Activated CD4-positive, CD25-positive, alpha-beta regulatory T cell treated with anti-CD3 and anti-CD28 coated beads, Interleukin-2, amount 50 U/mL, for 16 hours (primary cell): ENCODE measurements at places on chromosomes 7 and 10.

- no peak for DNase-seq
Measured at GRCh38 chr7:30757342-30757692, 5.4 kb downstream of the INMT start.

DNA sequence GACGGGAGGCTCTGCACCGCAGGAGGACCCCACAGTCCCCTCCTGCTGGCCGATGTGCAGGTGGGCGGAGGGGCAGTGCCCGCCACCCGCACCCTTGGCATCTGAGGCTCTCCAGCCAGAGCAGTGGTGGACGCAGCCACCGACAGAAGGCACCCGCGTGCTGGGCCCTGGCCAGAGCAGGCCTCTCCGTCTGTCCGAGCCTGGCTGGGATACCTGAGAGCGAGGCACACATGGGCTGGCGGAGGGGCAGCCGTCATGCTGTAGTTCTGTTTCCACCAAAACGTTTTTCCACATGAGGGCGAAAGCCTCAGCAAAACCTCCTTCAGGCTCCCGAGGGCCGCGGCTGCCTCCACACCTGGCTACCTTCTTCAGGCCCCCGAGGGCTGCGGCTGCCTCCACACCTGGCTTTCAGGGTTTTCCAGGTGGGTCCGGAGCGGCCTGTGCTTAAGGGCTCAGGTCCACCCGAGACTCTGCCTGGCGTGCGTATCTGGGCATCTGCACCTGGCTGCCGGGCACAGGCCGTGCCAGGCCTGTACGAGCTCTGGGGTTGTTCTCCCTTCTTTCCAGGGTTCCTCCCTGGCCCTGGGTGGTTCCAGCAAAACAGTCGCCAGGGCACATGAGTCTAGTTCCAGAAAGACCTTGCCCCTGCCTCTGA lies 115.5 kb downstream of the INPP5A start:
- no peak for DNase-seq

GRCh38 chr7:120843109-120843508 lies 14.8 kb downstream of the TSPAN12 start:
- no peak for DNase-seq

DNA sequence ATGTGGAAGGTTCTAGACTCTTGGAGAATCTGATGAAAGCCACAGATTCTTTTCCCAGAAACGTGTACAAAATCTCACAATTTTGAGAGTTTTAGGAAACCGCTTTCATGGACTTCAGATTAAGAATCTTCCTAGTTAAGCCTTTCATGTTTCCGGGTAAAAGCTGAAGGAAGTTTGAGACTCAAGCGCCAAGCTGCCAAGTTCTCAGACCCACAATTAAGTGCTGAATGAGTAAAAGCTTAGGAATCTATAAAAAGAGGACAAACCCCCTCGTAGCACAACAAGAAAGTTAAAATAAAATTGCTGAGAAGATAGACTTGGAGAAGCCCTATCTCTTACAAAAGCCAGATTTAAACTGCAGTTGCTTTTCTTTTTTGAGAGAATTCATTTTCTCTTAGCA lies 99.6 kb downstream of the ST8SIA6 start:
- DNase-seq = no peak

DNA sequence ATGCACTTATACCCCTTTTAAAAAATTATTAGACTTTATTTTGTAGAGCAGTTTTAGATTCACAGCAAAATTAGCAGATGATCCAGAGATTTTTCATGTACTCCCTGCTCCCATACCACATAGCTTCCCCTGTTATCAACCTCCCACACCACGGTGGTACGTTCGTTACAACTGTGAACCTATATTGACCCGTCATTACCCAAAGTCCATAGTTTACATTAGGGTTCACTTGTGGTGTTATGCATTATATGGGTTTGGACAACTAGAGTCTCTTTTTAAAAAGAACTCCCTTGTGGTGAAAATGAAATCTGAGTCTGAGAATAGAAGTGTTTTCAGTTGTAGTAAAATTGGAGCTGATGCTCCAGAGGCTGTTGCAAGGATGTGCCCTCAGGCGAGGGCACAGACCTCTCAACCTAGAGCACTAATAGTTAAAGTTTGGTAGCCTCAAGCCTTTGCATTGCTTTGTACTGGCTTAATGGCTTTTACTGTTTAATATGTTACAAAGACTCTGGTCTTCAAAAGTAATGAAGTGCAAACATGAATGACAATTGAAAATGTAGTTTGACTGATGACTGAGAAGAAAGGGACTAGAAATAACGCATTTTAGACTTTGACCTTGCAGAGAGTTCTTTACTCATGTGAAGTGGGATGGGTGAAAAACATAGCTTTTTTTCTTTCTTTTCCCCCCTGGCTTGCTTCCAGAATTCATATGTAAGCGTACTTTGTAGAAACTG lies 30.6 kb upstream of the CSTF2T start:
- DNase-seq = no peak

GRCh38 chr10:108852211-108852610 lies 1071.1 kb downstream of the XPNPEP1 start:
- no peak for DNase-seq

DNA sequence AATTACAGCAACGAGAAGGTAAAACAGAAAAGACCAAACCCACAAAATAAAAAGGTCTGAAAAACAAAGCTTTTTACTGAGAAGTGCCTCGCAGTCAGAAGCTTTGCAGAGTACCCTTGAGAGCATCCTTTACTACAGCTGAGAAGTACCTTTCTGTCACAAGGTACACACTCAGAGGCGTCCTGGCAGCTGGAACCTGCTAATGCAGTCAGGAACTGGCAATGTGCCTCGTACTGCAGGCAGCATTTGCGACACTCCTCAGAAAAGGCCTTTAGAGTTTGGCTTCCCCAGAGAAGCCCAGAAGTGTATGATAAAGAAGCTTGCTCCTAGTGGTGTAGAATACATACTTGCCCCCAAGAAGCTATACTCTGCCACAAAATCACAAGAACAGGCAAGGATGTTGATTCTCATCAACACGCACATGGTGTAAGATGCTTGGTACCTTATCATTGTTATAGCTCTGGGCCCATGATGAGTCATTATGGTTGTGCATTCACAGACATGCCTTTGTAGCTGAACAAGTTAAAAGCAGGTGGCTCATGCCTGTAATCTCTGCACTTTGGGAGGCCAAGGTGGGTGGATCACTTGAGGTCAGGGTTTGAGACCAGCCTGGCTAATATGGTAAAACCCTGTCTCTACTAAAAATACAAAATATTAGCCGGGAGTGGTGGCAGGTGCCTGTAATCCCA lies 2.0 kb upstream of the GTPBP4 start:
- DNase-seq = no peak

- DNase-seq = no peak
Measured at GRCh38 chr7:70006261-70006920, 408.1 kb downstream of the AUTS2 start.

DNA sequence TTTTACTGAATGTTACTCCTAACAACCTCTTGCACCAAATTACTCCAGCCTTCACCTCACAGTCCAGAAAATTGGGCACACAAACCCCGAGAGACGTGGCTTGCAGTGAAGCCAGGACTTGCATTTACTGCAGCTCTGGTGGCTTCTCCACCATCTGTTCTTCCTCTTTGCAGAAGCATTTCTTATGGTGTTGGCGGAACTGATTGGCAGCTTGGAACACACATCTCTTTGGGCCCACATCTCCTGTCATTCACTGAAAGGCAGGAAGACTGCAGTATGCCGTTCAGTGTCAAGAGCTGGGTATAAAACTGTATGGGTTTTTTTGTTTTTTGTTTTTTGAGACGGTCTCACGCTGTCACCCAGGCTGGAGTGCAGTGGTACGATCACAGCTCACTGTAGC lies 38.3 kb upstream of the PRKAR1B start:
- no peak for DNase-seq

- DNase-seq = no peak
Measured at GRCh38 chr10:51214207-51215196, 140.2 kb downstream of the PRKG1 start.

DNA sequence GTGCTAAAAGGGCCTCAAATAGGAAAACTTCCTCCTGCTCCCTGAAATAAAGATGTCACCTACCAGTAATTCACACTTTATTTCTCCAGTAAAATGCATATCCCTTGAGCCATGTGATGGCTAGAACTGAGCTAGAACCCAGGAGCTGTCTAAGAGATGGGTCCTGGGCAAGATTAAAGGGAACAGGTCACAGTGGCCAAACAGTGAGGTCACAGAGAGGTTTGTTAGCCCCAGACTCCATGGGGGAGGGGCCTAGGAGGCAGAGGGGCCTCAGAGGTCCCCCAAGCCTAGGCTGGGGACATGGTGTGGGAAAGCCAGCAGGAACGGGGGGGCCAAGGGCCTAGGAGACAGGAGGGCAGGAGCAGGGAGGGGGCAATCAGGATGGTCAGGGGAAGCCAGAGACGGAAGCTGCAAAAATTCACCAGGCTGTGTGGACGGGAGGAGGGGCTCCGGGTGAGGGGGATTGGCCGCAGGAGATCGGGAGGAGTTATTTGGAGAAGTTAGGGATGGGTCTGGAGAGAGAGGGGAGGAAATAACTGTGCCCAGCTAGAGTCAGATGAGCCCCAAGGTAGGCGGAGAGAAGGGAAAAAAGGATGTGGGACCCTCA lies 3.3 kb downstream of the FBXO24 start:
- no peak for DNase-seq
